Frontal cortex (tissue), 4 donors: ENCODE measurements at places on chromosomes 7 and 10. TPM values are rescaled to one million over a fixed set of nuclear protein-coding genes. Genes with fewer than 3 reads are reported as not detected.

PRPS1L1 gene
- not detected for total RNA-seq

DENND2A gene
- total RNA-seq: 25.7 TPM

GALNT17 gene
- 26.5 TPM for total RNA-seq

TUBAL3 gene
- not detected for total RNA-seq

OPALIN gene
- total RNA-seq: not detected

CCDC172 gene
- total RNA-seq: not detected

OGDHL gene
- total RNA-seq: 6.9 TPM

PHYHIPL gene
- total RNA-seq: 17.1 TPM

DRGX gene
- not detected for total RNA-seq

CACNA2D1 gene
- total RNA-seq: 197 TPM

STEAP1 gene
- total RNA-seq: 0.82 TPM

SVOPL gene
- 0.82 TPM for total RNA-seq

GIMAP1 gene
- total RNA-seq: 0.82 TPM

PRLHR gene
- 2.4 TPM for total RNA-seq

C10orf105 gene
- total RNA-seq: not detected

HABP2 gene
- total RNA-seq: not detected

CDK1 gene
- 15.1 TPM for total RNA-seq

CALCR gene
- total RNA-seq: under 0.01 TPM
